IMR-90 (cell line): ENCODE measurements at places on chromosomes 5 and 9. TPM values are rescaled to one million over a fixed set of nuclear protein-coding genes. Genes with fewer than 3 reads are reported as not detected.

- H3K27ac ChIP-seq = no peak overlapping the region
- no peak overlapping the region for H3K4me3 ChIP-seq
- no peaks in the 10 kb centered on the region for H3K4me1 ChIP-seq
- no peaks in the 10 kb centered on the region for H3K27me3 ChIP-seq
- no peak for DNase-seq
- H3K36me3 ChIP-seq = no peaks in the 10 kb centered on the region
Measured at GRCh38 chr5:5069851-5070250, 70.3 kb upstream of the ADAMTS16 start.

- no peak overlapping the region for H3K4me3 ChIP-seq
- H3K27me3 ChIP-seq = no peaks in the 10 kb centered on the region
- H3K4me1 ChIP-seq = no peaks in the 10 kb centered on the region
- no peak overlapping the region for H3K27ac ChIP-seq
Measured at GRCh38 chr9:13750639-13751038, 471.1 kb upstream of the MPDZ start.

SH3PXD2B gene
- 14.4 and 15.0 TPM in 2 replicates for polyA plus RNA-seq

KDM4C gene
- 11.3 and 11.8 TPM in 2 replicates for polyA plus RNA-seq

PRDM9 gene
- not detected in 2 replicates for polyA plus RNA-seq

CBY3 gene
- polyA plus RNA-seq = not detected in 2 replicates

PCDHA10 gene
- 0.02 TPM in 1 of 2 replicates, not detected in the other for polyA plus RNA-seq
